NCI-H1436 treated with DMSO at 0.1 percent for 48 hours (cell line): ENCODE measurements at places on chromosomes 11 and 22.

DNA sequence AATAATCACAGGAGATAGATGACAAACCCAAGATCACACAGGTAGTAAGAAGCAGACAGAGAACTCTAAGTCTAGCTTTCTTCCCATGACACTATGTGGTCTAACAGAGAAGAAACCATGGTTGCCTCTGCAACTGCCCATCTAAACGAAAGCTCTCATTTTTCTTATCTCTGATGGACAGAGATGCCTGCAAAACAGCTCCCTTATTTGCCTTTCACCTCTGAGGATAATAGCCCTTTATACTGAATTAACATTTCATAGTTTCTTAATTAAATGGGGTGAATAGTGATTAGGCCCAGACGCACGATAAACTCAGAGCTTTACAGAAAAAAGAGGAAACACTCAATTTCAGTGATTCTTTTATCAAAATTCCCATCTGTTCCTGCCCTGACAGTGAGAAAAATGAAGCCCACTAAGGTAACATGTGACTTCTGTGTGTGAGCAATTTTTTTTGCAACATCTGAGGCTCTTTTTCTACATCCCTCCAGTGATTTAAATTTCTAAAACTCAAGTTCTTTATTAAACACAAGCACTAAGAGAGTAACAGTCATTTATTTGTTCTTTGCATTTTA lies 24.6 kb downstream of the OR2AG2 start:
- DNase-seq = no peak

GRCh38 chr11:116267146-116267545 lies 505.6 kb downstream of the BUD13 start:
- no peak for DNase-seq

- no peak for DNase-seq
These were observed 19.5 kb downstream of the TSPAN32 start for GRCh38 chr11:2321311-2321683.

GRCh38 chr11:66907751-66908630 lies 50.2 kb downstream of the PC start:
- DNase-seq = no peak

GRCh38 chr22:46835693-46836092 lies 73.2 kb downstream of the TBC1D22A start:
- DNase-seq = no peak

DNA sequence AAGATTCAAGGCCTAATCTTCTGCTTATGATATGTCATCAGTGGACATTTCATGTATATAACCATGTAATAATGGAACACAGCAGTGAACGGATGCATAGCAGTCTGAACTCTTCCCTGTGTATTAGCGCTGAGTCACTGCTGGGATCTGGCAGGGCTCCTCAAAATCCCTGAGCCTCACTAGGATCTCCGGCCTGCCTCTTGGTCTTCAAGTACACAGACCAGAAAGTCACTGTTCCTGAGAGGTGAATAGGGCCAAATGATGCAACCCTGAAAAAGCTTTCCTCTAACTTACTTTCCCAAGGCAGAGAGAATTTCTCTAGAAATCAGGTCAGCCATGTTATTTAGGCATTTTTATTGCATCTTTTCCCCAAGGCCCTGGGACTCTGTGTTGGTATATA lies 35.0 kb downstream of the POU2AF1 start:
- no peak for DNase-seq

- DNase-seq = no peak
These were observed 92.7 kb downstream of the NAV2 start for GRCh38 chr11:19805376-19805775.

- DNase-seq = no peak
These were observed 1.5 kb upstream of the ALDH3B1 start for GRCh38 chr11:68008381-68009337.

DNA sequence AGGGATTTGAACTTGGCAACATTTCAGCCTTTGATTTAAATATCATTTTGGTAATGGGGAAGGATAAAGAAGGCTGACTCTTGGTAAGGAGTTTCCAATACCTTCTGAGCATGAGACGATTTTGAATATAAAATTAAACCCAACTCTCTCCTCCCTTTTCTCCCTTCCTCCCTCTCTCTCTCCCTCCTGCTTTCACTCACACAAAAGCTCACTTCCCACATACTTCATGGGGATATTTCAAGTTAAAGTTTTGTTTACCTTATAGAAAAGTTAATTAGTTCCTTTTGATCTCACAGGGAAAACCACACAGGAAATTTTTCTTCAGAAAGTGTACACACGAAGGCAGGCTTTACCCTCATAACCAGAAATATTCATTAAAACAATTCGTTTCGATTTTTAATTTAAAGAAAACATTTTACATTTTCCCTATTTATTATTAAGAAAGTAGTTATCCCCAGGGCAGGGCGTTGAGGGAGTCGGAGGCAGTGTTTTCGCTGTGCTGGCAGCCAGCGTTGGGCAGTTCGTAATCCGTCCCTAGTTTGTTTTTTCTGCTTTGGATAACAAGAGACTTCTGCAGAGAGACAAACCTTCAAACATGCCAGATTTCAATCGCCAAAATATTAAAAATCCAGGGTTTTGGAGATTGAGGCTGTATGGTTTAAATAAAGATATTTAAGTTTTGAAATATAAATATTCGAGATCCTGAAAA lies 25.3 kb upstream of the ALX4 start:
- no peak for DNase-seq

GRCh38 chr11:131817687-131818188 lies 447.3 kb downstream of the NTM start:
- DNase-seq = no peak

DNA sequence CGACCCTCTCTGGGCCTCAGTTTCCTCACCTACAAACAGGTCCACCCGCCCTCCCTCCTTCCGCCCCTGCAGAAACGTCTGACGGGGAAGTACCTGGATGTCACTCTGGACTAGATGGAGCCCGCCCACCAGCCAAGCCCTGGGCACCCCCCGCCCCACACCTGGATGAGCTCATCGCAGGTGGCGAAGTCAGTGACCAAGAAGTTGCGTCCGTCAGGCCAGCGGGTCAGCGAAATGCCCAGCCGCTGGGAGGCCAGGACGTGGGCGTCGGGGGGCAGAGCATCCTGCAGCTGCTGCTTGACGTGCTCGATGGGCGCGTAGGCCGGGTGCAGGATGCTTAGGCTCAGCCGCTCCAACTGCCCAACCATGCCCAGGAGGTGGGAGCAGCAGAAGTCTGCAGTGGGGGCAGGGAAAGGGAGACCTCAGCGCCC lies 897 bp downstream of the PNPLA5 start:
- DNase-seq = no peak

DNA sequence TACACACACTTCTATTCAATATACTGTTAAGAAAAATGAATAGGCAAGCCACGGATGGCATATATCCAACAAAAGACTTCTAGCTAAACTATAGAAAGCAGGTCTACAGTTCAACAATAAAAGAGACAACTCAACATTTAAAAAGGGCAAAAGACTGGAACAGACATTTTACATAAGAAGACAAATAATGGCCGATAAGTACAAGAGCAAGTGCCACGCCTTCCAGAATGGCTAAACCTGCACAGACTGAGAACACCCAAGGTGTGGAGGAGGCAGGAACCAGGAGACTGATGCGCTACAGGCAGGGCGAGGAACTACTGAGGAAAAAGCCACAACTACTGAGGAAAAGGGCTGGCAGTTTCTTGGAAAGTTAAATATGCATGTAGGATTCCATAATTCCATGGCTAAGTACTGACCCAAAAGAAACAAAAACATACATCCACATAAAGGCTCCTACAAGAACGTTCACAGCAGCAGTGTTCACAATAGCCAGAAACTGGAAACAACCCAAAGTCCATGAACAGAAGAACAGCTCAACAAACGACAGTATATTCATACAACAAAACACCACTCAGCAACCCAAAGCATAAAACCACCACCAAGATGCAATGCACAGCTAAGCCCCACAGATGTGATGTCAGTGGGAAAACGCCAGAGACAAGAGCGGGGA lies 9.6 kb upstream of the MOB2 start:
- DNase-seq = no peak
